ENCODE measurements at places on chromosomes 13 and 19.

DNA sequence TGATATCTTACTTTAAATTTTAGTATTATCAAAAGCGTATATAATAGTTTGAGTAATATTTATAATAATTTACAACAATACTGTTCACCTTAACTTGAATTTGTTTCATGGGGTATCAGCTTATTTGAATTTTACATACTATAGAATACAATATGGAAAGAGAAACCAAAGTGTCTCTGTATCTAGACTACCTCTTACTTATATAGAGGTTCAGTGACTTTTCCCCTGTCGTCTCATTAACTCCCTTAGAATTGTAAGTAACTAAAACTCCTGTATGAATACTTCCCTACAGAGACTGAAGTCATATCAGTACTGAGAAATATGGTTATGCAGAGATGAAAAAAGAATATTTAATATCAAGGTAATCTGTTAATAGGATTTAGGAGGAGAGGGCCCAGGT lies 26.8 kb downstream of the COG6 start:
- no peak for DNase-seq

DNA sequence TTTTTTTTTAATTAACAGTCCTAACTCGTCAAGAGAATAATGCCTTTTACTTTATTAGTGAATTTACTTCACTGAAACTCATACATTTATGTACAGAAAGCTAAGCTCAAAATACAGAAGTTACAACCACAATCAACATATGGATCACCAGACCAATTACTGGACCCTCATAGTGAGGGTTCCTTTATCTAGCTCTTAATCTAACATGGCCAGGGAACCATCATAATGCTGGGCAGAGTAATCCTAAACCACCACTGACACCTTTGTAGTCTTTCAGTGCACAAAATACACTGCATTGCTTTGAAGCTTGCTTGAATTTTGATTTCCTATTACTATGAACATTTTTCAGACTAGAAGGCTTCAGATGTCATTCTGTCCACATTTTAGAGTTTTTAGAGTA lies 1406.6 kb upstream of the PCDH9 start:
- no peak for DNase-seq

DNA sequence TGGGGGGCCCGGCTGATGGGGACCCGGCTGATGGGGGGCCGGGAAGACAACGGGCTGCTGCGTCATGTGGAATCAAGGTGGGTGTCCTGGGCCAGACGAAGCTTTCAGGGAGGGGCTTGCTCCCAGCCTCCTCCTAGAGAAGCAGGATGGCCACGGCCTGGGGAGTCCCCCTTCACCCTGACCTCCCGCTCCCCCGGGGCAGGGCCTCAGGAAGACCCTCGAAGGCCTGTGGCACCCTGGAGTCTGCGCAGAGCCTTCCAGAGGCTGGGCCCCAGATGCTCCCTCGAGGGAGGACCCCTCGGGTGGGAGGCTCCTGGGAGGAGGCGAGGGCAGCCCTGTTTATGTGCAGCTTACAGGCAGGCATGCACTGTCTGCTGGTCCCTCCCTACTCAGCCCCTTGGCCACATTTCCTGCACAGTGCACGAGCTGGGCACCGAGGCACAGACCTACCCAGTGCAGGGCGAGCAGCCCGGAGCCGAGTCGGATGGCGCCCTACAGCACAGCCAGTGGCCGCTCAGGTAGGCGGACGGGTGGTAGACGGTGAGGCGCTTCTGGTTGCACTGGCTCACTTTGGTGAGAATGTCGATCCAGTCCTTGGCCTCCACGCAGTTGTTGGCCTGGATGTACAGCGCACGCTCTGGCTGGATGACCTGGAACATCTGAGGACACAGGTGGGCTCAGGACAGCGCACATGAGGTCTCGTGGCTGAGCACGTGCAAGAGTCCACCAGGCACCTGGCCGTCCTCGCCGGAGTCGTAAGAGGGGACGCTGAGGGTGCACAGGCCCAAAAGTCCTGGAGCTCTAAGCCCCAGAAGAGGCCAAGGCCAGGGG lies 22.4 kb upstream of the C13orf46 start:
- DNase-seq: no peak

GRCh38 chr19:50155520-50156109 lies 7.5 kb downstream of the IZUMO2 start:
- no peak for DNase-seq

DNA sequence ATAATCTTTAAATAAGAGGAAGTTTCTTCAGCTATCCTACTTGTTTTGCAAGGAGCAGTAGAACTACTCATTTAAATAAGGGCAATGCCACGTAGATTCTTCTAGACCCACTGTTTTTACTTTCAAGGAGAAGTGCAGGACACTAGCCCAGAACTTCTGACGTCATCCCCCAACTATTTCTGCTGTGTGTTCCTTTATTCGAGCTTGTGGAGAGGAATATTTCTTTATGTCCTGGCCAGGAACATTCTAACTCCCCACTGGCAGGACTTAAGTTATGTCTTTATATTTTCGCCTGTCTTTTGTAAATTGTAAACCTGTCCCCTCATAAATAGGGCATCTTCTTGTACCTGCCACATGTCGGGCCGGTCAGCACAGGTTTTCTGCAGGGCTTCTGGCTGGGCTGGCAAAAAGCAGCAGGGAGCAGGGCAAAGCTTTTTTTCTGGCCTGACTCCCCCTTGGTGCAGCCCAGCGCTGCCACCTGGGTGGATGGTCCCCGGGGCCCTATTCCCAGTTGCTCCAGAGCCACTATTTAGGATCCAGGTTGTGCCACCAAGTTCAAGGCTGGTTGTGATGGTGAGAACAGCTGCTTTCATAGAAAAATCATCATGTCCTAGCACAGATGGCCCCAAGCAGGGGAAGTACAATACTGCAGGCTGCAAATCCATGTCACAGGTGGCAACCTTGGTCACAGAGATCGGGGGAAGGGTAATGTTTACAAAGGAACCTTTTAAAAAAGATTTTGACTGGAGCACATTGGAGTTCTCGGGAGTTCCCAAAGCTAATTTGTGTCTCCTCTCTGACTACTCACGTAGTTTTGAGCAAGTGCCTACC lies 1.8 kb downstream of the MBNL2 start:
- DNase-seq: peak; percentile 84

DNA sequence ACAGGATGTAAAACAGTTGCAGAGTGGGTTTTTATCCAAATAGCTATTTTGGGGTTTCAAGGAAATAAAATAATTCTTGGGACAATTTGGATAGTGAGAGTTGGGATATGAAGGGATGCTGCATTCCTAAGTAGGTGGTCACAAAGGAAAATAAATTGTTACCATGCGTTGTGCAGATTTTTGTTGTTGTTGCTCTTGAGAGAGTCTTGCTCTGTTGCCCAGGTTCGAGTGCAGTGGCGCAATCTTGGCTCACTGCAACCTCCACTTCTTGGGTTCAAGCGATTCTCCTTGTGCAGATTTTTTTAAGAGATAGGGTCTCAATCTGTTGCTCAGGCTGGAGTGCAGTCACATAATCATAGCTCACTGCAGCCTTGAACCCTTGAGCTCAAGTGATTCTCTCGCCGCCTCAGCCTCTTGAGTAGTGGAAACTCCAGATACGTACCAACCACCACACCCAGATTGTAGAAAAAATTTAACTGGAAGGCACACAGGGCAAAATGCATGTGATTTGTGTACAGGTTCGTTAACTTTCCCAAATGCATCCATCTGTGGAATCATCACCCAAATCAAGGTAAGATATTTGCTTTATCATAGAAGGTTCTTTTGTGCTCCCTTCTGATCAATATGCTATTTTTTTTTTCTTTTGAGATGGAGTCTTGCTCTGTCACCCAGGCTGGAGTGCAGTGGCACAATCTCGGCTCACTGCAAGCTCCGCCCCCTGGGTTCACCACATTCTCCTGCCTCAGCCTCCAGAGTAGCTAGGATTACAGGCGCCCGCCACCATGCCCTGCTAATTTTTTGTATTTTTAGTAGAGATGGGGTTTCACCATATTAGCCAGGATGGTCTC lies 16.0 kb downstream of the SLC1A5 start:
- no peak for DNase-seq

- DNase-seq: no peak
Observed at GRCh38 chr19:1240925-1241324, 626 bp upstream of the ATP5F1D start.

- DNase-seq: no peak
Observed at GRCh38 chr19:35592226-35592625, 6.3 kb downstream of the PMIS2 start.

DNA sequence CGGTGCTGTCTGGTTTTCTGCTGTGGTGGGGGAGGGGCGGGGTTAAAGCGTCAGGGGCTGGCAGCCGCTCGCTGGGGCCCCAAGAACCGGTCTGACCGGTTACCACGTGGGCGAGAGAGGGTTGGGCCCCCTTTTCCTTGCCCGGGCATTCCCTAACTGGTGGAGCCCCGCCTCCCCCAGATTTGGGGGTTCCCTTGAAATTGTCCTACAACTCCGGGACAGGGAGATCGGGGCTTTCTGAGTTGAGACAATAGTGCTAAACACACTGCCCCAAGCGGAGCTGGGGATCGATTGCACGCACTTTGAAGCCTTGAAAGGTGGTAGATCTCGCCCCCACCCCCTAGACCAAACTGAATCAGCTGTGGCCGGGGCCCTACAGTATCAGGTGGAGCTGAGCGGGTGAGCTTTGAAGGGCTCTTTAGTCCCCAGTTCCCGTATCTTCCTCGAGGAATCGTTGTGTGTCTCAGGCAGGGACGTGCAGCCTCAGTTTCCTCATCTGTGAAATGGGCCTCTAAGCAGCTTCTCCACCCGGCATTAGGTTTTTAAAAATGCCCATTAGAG lies 4.8 kb downstream of the IER2 start:
- DNase-seq: no peak

- no peak for DNase-seq
Observed at GRCh38 chr13:76703216-76703615, 183.0 kb downstream of the KCTD12 start.

GRCh38 chr19:1121395-1121794 lies 17.6 kb downstream of the GPX4 start:
- DNase-seq: no peak

- DNase-seq: no peak
Observed at GRCh38 chr19:4140237-4140711, 13.2 kb upstream of the CREB3L3 start.
